ENCODE measurements at places on chromosomes 3 and 15.

- no peak for DNase-seq
Observed at GRCh38 chr3:177482048-177482691, 284.9 kb upstream of the TBL1XR1 start.

GRCh38 chr15:38367476-38367875, 86.5 kb upstream of the FAM98B start:
- no peak for DNase-seq

DNA sequence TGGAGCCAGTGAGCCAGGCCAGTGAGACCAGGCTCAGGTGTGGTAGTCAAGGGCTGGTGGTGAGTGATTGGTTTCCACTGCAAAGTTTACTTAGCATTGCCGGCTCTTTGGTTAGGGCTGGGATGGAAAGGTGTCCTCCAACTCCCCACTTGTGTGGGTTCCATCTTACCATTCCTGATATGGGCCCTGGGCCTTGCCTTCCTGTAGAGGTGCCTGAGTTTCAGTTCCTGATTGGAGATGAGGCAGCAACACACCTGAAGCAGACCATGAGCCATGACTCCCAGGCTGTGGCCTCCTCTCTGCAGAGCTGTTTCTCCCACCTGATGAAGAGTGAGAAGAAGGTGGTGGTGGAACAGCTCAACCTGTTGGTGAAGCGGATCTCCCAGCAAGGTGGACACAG, 3.1 kb downstream of the MPI start:
- DNase-seq, result no peak

DNA sequence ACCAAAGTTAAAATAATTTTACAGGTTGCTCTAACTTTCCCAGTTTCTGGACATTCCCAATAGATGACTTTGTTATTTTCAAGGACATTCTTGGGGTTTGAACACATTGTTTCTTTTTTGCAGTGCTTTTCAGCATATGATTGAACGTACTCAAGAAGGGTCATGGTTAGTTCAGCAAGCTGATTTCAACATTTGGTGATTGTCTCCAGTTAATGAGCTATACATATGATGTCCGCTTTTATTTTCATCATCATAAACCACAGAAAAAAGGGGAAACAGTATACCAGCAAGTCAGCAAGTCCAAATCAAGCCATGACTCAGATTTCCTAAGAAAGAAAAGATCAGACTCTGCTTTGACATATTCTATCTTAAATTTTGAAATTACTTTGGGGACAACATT, 69.4 kb downstream of the B3GALNT1 start:
- DNase-seq, result no peak

All from progenitor cell of endocrine pancreas (in vitro differentiated cells).